NCI-H524 (cell line): ENCODE measurements at places on chromosomes 4 and X.

GRCh38 chr4:53693909-53694308 lies 102.6 kb upstream of the LNX1 start:
- DNase-seq, result no peak

DNA sequence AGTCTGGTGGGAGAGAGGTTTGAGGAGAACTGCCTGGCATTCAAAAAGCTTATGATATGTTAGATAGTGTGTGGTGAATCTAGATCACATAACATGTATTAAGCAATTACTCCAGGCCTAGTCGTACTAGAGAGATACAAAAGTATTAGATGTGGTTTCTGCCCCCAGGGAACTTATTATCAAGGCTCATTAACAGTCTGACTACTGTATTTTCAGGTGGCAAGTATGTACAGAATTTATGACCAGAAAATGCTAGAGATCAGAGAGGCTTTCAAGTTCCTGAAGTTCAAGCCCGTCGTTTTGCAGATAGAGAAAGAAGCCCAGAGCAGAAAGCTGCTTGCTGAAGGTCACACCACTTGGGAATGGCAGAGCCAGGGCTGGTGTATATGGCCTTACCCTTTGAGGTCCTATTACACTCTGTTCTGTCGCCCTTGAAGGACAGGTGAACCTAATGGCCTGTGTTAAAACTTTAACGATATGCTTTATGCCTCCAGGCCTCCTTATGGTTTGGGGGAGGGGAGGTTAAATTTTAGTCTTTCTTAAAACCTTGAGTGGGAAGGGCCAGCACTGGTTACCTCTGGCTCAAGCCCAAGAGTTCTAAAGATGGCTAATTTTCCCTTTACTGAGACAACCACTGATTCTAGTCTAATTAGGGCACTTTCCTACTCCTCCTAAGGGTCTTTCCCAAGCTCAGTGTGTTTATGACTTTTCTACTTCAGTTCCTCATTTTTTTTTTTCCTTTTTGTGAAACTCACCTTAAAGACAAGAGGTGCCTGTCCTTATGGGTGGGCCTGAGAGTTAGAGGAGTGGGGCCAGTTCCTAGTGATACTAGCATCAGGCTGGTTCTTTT lies 19.9 kb downstream of the TMEM164 start:
- no peak for DNase-seq

- DNase-seq, result no peak
These were observed 106.2 kb upstream of the FRMPD4 start for GRCh38 chrX:12032082-12032481.

DNA sequence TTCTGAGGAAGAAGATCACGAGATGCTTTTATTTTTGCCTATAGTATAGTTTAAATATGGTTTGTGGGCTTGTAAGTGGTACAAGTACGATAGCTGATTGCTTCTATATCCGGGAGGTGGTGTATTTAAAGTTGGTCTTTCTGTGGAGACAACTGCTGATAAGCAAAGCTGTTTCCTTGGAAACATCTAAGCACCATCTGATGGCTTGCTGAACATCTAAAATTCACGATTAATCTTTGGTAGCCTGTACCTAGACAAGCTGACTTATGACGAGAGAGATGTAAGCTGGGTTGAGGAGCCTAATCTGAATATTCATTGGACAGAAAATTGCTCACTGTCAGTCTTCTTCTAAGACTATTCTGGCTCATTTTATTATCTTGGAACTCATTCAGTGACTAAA lies 74.6 kb upstream of the NWD2 start:
- no peak for DNase-seq

GRCh38 chrX:149853925-149854324 lies 27.1 kb upstream of the MAGEA8 start:
- no peak for DNase-seq

GRCh38 chr4:27062256-27062655 lies 201.6 kb downstream of the STIM2 start:
- no peak for DNase-seq

DNA sequence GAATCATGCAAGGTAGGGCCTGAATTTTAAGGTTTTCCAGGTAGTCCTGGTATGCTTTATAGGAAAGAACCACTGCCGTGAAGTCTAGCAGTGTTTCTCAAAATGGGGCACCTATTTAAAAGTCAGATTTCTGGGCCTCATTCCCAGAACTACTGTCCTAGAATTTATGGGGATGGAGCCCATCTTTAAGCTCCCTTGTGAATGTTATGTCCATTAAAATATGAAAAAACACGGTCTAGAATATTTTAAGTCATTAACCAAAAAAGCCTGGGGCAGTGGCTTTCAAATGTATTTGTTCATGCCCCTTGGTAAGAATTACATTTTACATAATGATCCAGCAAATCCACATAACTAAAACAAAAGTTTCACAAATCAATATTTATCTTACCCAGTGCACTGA lies 35.4 kb downstream of the GK start:
- no peak for DNase-seq

DNA sequence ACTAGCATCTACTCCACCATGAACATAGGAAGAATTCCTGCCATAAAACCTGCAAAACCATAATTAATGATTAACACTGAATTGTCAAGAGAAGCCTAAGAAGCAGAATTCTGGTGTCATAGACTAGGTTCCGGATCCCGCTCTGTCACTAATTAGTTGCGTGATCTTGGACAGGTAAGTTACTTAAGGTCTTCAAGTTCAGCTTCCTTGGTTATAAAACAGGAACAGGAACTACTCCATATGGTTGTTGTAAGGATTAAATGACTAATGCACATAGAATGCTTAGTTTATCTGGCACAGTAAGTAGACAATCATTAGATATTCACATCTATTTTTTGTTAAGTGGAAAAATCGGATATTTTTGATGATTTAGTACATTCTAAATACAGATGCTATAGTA lies 14.3 kb downstream of the G3BP2 start:
- no peak for DNase-seq

- peak; percentile 53 for DNase-seq
These were observed 73.9 kb downstream of the SERTM2 start for GRCh38 chrX:111585337-111585736.

DNA sequence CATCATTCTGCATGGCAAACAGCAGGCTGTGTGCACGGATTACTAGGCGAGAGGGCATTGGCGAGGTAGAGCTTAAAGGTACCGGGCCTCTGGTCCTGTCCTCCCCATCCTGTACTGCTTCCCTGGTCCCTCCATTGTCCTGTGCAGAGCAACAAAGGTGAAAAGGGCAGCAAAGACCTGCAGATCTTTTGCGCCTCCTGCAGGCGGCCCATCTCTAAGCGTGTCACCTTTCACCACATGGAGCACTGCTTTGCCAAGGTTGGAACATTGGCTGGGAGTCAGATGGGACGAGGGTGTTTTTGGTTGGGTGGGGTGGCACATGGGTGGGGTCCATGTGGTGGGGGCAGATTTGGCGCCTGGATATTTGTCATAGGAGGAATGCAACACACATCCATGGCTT lies 64.7 kb upstream of the UXT start:
- DNase-seq, result no peak

GRCh38 chrX:19443869-19444526 lies 71.3 kb downstream of the MAP3K15 start:
- no peak for DNase-seq

DNA sequence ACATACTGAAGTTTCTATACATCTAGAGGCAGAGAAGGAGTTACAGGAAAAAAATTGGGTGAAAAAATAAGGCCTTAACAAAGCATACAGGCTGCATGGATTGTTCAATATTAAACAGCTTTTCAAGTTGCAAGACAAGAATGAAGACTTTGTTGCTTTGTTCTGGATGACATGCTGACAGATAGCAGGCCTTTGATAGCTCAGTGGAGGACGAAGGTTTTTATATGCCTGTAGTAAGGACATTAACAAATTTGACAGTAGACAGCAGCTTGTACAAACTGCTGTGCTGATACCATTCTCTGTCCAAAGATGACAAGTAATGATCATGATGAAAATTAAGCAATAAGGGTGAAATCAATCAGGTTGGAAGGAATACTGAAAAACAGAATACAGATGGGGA lies 309.9 kb downstream of the NKX6-1 start:
- no peak for DNase-seq

DNA sequence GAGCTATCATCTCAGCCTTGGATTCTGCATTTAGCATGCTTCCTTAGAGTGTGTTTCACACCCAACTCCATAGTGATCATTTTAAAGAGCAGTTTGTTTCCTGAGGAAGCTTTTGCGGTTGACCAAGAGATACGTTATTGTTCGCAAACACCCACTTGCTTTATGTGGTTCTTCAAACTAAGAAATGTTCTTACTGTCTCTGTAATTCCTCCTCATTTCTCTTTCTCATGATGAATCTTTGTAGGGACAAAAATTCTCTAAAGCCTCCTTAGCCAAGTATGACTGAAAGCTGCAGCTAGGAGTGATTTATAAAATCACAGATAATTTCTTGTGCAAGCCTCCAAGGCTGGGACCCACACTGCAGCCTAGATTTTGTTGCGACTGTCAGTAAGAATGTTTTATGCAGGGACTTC lies 10.0 kb downstream of the TNIP3 start:
- no peak for DNase-seq

DNA sequence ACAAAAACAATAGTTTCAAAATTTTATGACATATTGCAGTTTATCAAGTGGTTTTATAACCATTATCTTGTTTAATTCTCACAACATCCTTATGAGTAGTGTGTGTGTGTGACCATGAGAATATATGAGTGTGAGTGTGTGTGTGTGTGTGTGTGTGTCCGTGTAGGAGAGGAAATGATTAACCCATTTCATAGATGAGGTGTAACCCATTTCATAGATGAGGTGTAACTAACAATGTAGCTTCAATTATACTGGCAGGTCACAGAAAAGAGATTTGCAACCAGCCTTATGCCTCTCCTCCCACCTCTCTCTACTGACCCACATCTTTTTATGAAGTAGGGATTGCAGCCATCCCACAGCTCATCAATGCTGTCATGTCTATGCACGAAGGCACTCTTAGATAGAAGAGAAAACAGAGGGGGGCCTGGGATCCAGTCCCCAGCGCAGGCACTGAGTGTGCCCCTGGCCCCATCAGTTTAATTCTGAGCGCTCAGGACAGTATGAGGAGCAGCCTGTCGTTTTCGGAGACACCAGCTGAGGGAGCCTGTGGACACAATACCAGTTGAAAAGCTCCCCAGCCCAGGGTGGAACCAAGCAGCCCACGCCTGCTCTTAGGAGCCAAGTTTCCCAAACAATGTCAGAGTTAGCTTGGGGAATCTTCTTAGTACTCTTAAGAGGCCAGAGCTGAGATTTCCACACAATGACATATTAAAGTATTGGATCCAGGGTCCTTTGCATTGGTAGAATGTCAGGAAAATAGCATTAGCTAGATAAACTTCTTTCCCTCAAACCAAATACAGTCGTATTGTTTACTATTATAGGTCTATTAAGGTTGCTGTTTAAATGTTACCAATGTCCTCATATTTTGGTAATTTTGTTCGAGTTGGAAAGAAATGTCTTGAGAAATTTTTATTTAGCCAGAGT lies 88.6 kb downstream of the PALLD start:
- peak; percentile 45 for DNase-seq

- no peak for DNase-seq
These were observed 216.9 kb downstream of the PTTG2 start for GRCh38 chr4:38177035-38177546.

DNA sequence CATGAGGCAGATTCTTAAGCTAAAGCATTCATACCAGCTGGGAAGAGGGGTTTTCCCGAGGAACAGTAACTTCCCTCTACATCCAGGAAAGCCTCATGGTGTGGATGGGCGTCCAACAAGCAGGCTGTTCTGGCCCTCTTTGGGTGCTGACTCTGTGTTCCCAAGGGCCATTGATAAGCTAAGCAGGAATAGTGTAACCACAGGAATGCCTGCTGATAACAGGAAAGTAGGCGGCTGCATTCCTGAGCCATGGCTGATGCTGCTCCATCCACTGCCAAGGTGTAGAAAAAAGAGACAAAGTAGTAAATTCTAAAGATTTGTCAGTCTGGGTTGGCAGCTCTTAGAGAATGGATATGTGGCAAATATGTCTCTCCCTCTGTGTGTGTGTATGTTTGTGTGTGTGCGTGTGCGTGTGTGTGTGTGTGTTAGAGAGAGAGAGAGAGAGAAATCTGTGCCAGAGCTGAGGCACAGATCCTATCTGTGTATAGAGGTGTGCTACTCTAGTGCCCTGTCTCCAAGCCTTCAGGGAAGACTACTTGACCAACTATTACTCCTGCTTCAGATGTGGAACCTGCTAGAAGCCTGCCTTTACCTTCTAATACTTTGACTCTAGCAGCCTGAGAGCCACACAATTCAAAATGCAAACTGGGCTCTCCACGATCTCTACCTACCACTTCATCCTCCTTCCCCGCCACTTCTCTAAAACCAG lies 353.1 kb upstream of the NR3C2 start:
- no peak for DNase-seq

DNA sequence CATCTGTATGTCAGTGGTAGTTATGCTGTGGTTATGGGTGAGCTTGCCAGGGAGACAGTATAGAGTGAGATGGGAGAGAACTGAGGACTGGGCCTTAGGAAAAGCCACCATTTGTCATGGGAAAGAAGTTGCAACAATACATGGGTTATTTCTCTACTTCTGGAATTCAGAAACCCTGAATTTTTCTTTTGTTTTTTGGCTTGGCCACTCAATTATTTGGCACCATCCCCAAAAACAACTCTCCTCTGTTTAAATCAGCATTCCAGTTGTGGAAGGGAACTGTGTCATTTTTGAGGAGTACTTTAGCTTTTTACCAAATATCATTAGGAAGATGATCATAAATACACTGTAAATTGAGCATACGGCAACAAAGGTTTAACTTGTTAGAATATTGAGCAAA lies 41.1 kb upstream of the ACSL4 start:
- DNase-seq, result no peak

DNA sequence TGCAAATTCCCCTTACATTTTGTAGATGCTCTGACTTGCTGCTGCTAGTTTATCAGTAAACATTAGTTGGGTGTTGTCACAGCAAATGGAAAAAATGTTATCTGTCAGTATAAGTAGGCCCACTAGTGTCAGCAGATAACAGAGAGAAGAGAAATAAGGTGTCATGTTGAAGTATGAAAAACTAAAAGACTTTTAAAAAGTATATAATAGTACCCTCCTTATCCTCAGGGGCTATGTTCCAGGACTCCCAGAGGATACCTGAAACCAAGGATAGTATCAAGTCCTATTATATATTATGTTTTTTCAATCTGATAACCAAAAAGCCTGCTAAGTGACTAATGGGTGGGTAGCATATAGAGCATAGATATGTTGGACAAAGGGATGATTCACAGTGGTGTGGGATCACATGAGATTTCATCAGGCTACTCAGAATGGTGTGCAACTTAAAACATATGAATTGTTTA lies 11.6 kb upstream of the BMP2K start:
- no peak for DNase-seq

GRCh38 chr4:181581983-181582382 lies 661.2 kb upstream of the TENM3 start:
- no peak for DNase-seq
